Omental fat pad (tissue), 4 donors: ENCODE measurements at places on chromosomes 3 and 15. TPM values are rescaled to one million over a fixed set of nuclear protein-coding genes. Genes with fewer than 3 reads are reported as not detected.

The CTXN2 gene
- not detected for total RNA-seq

The DIS3L gene
- 39.9 TPM for total RNA-seq

The STOML1 gene
- total RNA-seq, result 18.9 TPM

The AMIGO3 gene
- total RNA-seq, result 2.9 TPM

The CISH gene
- 20.7 TPM for total RNA-seq

The PARP16 gene
- 11.0 TPM for total RNA-seq

The TGM4 gene
- total RNA-seq, result not detected
